ENCODE measurements at places on chromosomes 11 and 22. TPM values are rescaled to one million over a fixed set of nuclear protein-coding genes. Genes with fewer than 3 reads are reported as not detected.

TREH gene
- not detected for total RNA-seq

DEPDC5 gene
- 5.4 TPM for total RNA-seq

USP2 gene
- total RNA-seq = 0.63 TPM

SMIM35 gene
- total RNA-seq = not detected

XKR3 gene
- not detected for total RNA-seq

LRRN4CL gene
- not detected for total RNA-seq

OR10A6 gene
- not detected for total RNA-seq

CRYBA4 gene
- not detected for total RNA-seq

TYR gene
- not detected for total RNA-seq

SYCE3 gene
- total RNA-seq = 1.0 TPM

IFTAP gene
- 13.2 TPM for total RNA-seq

PTGDR2 gene
- 0.29 TPM for total RNA-seq

MMP8 gene
- not detected for total RNA-seq

TRMU gene
- 39.0 TPM for total RNA-seq

STK33 gene
- 14.4 TPM for total RNA-seq

LRP4 gene
- 5.0 TPM for total RNA-seq

APOA1 gene
- total RNA-seq = not detected

OR4C11 gene
- total RNA-seq = not detected

NPTXR gene
- 0.72 TPM for total RNA-seq

MOGAT2 gene
- total RNA-seq = not detected

CSF2RB gene
- under 0.01 TPM for total RNA-seq

CARD18 gene
- total RNA-seq = not detected

C11orf87 gene
- total RNA-seq = not detected

BIK gene
- 12.4 TPM for total RNA-seq

ANO1 gene
- total RNA-seq = 0.07 TPM

FLRT1 gene
- total RNA-seq = not detected

PACSIN3 gene
- total RNA-seq = 74.4 TPM

DEUP1 gene
- 0.69 TPM for total RNA-seq

TRPC6 gene
- 0.35 TPM for total RNA-seq

MS4A15 gene
- not detected for total RNA-seq

WNT11 gene
- not detected for total RNA-seq

OR51B5 gene
- not detected for total RNA-seq

GAS2 gene
- total RNA-seq = 1.2 TPM

TRIM49 gene
- not detected for total RNA-seq

HMOX1 gene
- 10.5 TPM for total RNA-seq

CDC42BPG gene
- total RNA-seq = 4.6 TPM

TRIM48 gene
- total RNA-seq = not detected

GPR83 gene
- total RNA-seq = 0.12 TPM

OR2AG1 gene
- not detected for total RNA-seq

SLC25A18 gene
- total RNA-seq = not detected

SLC22A12 gene
- total RNA-seq = not detected
